ENCODE measurements at places on chromosomes 7 and 10.
A peak's percentile ranks its signal among the peaks of the same experiment; 100 is the strongest.

- no peak for DNase-seq
Observed at GRCh38 chr10:17479015-17479615, 24.7 kb upstream of the ST8SIA6 start.

DNA sequence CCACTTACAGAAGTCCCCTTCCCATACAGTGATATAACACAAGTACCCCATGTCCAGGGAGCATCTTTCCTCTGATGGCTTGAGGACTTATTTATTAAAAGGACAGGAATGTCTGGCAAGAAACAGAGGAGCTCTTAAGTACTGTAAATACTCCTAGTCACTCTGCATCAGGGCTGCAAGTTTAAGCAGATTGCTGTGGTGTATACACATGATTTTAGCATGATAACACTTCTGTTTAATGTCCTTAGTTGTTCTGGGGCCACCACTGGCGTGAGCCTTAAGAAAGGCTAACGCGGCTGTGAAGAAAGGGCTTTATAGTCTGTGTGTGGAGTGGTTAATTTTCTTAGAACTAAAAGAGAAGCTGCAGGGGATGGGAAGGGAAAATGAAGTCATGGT, 65.7 kb downstream of the GBF1 start:
- DNase-seq: peak; percentile 40

DNA sequence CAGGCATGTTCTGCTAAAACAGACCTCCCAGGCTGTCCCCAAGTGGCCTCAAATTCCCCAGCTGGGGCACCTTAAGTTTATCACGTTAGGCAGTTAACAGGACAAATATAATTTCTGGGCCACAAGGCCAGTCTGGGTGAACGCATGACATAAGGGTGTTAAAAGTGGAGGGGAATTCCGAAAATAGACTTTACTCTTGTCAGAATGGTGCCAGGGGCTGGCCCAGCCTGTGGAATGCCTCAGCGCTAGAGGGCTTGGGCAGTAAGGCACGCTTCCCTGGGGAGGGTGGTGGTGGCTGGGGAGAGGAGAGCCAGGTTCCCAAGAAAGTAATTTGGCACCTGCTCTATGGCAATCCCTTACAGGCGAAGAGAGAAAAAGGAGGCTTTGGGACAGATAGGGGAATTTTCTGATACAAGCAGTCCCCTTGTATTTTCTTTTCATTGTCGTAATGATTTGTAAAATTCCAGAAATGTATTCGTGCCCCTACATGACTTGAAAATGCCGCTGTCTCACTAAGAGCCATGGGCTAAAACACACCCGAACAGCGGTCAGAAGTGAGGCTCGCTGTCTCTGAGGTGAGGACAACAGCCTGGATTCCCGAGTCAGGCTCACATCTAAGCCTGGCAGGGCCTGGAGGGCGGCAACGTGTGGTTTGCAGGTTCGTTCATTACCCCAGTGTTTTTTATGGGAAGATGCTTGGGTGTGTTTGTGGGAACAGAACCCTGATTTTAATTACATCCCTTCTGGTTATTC, 463.2 kb upstream of the GALNT17 start:
- no peak for DNase-seq

DNA sequence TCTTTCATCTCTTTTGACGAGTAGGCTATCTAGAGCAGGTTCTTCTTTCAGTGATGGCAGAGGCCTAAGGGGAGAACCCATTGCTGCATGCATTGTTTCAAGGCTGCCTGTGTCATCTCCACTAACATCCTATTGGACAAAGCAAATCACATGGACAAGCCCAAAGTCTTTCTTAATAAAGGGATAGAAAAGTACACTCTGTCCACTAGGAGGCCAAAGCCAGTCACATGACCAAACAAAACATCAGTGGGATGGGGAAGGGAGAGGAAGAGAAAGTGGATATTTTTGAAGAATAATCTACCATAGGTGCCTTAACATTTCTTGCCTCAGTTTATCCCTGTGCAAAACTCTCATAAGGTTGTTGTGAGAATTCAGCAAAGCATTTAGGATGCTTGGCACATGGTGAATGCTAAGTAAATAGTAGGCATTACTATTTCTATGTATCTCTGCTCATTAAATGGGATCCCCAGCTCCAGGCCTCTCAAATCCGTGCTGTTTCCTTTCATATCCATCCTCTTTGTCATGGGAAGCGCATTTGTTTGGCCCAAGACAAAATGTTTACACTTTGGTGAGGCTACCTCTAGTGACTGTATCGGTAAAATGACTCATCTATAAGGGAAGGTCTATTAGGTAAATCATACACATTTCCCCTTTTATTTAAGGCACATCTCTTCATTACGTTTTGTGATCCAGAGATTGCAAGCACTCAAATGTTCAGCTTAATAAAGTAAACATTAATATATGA, 16.7 kb upstream of the CADPS2 start:
- DNase-seq: no peak

GRCh38 chr10:125811251-125811650, 11.8 kb downstream of the UROS start:
- DNase-seq: no peak

DNA sequence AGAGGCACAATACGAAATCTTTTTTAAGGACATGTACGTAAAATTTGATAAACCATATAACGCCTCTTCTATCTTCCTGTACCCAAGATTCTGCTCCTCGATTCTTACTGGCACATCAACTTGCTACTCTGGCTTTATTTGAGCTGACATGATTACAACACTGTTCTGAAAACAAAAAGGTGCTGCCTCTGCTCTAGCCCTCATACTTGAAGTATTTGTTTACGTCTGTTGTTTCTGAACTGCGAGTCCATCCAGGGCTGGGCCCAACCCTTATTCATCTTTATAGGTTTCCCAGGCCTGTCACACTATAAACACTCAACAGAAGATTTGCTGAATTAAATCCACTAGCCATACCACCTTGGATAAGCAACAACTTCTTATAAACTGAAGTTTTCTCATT, 96.2 kb upstream of the SVIL start:
- peak; percentile 77 for DNase-seq

GRCh38 chr7:100629117-100629716, 12.1 kb downstream of the TFR2 start:
- peak; percentile 32 for DNase-seq

GRCh38 chr7:47386273-47386835, 195.6 kb downstream of the TNS3 start:
- no peak for DNase-seq

- DNase-seq: no peak
Observed at GRCh38 chr7:66176914-66177313, 28.2 kb upstream of the TPST1 start.

DNA sequence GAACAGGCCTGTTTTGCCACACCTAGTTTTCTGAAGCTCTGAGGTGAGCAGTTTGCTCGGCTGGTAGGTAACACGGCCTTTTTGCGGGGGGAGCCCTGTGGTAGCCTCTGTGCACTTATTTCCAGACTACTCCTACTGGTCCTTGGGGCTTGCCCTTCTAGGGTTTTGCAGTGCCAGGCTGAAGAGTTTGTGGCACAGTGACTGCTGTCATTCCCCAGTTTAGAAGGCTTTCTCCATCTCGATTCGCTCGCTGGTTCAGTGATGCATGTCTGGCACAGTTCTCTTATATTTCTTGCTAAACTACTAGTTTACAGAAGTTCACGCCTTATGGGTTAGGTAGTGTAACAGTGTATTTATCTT, 711 bp downstream of the KIF20B start:
- DNase-seq: peak; percentile 12

GRCh38 chr7:130322615-130323014, 22.0 kb upstream of the CPA5 start:
- no peak for DNase-seq

- DNase-seq: no peak
Observed at GRCh38 chr7:30088362-30088761, 46.4 kb upstream of the MTURN start.

DNA sequence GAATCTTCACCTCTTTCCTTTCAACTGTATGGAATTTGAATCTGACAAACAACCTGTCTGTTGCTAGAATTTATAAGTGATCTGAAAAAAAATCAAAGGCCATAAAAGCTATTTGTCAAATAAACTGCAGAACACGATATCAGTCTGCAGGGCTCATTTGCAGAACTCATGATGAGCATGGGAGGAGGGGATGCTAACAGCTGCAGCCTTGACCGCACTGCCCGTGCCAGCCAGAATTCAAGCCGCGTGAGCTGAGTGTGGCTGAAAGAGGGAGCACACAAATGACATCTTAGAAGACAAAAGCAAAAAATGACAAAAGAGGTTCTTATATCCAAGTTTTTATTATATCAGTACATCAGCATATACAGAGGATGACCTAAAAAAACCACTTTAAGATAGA, 15.7 kb downstream of the LRRTM3 start:
- DNase-seq: no peak

GRCh38 chr10:102832987-102833386, 4.2 kb downstream of the CYP17A1 start:
- no peak for DNase-seq

DNA sequence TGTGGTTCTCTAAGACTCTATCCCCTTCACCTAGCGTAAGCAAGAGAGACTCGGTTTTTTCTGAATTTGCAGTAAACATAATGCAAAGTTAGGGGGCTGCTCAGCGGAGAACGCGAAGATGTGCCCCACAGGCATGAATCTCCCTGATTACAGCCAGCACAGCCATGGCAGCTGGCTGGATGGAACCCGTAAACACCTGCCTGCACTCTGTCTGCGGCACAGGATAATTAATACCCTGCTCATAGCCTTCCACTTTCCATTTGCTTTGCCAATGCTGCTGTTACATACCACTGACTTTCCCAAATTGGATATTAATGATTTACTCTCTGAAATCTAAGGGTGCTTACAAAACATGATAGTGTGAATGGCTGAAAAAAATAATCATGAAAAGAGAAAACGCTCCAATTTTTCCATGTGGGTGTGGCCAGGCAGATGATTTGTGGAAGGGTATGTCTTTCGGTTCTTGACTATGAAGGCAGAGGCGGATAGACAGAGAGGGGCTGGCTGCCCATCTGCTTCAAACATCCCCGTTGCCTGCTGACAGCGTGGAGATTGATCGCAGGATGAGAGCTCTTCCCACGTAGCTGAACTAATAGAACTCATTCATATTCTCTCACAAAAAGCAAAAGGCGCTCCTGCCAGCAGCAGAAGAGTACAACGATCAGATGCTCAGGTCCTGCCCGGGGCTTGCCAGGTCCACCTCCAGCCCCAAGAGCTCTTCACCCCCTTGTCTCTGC, 193.2 kb upstream of the GHITM start:
- DNase-seq: no peak

DNA sequence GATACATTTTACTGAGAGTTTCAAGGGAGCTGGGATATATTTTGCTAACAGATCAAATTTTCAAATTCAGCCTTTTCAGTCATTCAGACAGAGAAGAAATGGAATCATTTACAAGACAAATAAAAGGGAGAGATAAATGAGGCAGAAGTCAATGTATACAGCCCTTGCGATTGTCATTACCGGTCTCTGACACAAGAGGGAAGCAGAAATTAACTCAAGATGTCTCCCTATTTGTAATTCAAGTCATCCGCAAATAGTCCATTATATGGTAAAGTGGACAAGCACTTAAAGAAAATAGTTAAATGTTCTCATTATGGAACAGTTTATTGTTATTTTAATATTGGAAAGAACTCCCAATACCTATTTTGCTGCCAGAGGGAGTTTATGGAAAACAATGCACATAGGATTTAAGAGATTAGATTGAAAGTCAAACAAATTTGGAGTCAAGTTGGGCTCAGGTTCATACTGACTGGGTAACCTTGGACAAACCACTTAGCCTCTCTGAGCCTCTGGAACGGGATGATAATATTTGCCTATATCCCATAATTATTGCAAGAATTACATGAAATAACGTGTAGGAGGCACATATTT, 89.3 kb upstream of the PRKCQ start:
- DNase-seq: peak; percentile 69

- DNase-seq: no peak
Observed at GRCh38 chr10:71873582-71874211, 22.6 kb upstream of the PSAP start.

GRCh38 chr10:30073767-30074060, 14.3 kb upstream of the JCAD start:
- DNase-seq: no peak

- no peak for DNase-seq
Observed at GRCh38 chr7:48307041-48307714, 135.9 kb downstream of the ABCA13 start.

DNA sequence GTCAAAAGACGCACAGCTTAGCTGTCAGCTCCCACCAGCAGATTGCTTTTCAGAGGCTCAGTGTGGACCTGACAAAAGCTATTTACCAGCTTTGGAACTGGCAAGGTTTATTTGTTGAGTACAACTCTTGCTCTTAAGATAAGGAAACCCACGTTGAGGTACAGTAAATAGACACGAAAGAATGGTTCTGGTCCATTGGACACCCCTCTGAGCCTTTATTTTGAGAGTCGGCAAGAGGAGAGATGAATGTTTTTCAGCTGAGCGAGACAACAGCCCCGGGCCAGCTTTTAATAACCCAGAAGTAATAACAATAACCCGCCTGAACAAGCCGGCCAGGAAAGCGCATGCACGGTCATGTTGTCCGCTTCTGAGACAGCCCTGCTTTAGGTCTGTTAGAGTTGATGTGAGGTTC, 49.0 kb downstream of the WNT2 start:
- DNase-seq: no peak

DNA sequence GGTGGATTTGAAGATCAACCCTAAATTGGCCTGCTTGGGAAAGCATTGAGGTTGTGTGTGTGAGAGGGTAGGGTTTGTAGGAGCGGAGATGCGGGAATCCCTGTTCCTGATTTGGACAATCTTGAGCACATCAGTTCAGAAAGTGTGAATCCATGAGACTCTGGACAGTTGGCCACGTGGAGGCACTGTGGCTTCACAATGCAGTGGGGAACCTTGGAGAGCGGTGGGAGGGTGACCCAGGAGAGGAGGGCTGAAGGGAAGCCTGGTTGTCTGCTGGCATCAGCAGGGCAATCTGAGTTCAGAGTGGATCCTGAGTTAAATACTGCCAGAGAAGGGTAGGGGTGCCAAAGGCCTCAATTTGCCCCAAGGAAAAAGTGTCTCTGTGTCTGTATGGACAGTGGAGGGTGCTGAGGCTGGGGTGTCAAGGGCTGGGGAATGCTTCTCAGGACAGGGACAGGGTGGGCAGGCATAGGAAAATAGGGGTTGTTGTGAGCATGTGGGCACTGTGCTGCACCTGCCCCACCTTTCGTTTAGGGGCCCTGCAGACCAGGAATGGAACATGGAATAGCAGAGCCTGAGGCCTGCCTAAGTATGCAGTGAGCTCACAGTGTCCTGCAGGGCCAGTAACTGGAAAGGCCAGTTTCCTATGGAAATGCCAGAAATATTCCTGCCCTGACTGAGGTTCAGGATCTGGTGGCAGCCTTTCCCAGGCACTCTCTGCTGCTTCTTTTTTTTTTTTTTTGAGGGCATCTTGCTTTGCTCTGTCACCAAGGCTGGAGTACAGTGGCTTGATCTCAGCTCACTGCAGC, 162.9 kb upstream of the PRSS58 start:
- peak; percentile 37 for DNase-seq

- DNase-seq: no peak
Observed at GRCh38 chr7:108028111-108028510, 25.1 kb upstream of the LAMB1 start.

All from iris pigment epithelial cell (primary cell).